Mesothelial cell of epicardium (in vitro differentiated cells): ENCODE measurements at places on chromosomes 1 and 21. TPM values are rescaled to one million over a fixed set of nuclear protein-coding genes. Genes with fewer than 3 reads are reported as not detected.

DNA sequence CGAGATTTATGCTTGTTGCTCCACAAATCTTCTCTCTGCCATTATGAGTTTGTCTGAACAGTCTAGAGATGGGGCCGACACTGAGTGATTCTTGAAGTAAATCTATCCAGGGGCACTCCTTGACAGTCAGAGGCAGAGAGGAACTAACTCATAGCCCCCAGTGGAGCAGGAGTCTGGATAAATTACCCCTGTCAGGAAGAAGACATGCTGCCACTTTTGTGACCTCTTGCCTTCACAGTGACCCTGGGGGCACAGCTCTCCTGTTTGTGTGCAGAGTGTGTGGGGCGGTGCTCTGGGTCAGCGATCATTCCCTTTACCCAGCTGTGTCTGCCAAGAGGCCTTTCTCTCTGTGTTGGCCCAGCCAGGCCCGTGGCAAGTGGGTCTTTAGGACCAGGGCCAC, 29.5 kb downstream of the PEX14 start:
- H3K27ac ChIP-seq = peak overlapping the region; percentile 57
- H3K4me3 ChIP-seq = no peak overlapping the region
- H3K36me3 ChIP-seq = no peaks in the 10 kb centered on the region

Gene ATAD3C
- total RNA-seq = 2.2 to 3.9 TPM (median 2.9 TPM) in 3 replicates

- H3K36me3 ChIP-seq = no peaks in the 10 kb centered on the region
- no peak overlapping the region for H3K4me3 ChIP-seq
- H3K27ac ChIP-seq = no peak overlapping the region
- H3K27me3 ChIP-seq = peaks cover 84% of the 10 kb centered on the region
Measured at GRCh38 chr1:3657096-3657475, 4.8 kb downstream of the TP73 start.

DNA sequence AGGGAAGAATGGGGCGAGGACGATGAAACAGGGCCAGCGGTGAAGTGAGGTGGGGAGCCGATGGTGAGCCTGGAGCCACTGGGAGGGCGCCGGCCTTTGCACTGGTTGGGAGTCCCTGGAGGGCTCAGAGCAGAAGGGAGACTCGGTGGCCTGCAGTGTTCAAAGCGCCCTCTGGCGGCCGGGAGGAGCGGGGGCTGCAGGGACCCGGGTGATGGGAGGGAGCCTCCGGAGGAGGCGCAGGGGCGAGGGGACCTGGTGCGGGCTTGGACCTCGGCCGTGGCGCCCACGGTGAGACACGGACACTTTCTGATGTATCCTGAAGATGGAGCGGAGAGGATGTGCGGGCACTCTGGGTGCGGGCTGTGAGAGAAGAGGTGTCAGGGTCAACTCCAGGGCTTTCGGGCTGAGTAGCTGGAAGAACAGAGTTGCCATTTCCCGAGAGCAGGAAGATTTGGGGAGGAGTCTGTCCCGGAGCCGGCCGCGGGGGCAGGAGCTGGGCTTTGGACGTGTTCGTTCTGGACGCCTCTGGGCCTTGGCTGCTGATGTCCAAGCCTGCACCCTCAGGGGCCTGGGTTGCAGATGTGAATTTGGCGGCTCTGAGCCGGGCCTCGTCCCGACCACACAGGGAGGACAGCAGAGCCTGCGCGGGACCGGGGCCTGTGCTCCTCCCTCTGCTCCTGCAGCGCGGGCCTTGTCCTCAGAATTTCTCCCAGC, 29.7 kb downstream of the HEYL start:
- DNase-seq = peak; percentile 78
- peaks cover 11% of the 10 kb centered on the region for H3K27me3 ChIP-seq
- H3K36me3 ChIP-seq = no peaks in the 10 kb centered on the region
- H3K4me1 ChIP-seq = peaks cover 3% of the 10 kb centered on the region
- H3K27ac ChIP-seq = no peak overlapping the region
- peak overlapping the region; percentile 46 for H3K4me3 ChIP-seq

Gene RGS13
- total RNA-seq = 1.1 to 1.8 TPM (median 1.2 TPM) in 3 replicates

GRCh38 chr1:150692720-150693119, 4.2 kb downstream of the GOLPH3L start:
- DNase-seq = no peak
- no peaks in the 10 kb centered on the region for H3K27me3 ChIP-seq
- H3K4me1 ChIP-seq = peaks cover 18% of the 10 kb centered on the region
- no peak overlapping the region for H3K4me3 ChIP-seq

GRCh38 chr1:199612976-199613774, 414.3 kb upstream of the NR5A2 start:
- no peaks in the 10 kb centered on the region for H3K27me3 ChIP-seq
- H3K27ac ChIP-seq = no peak overlapping the region
- DNase-seq = no peak
- H3K36me3 ChIP-seq = no peaks in the 10 kb centered on the region
- no peak overlapping the region for H3K4me3 ChIP-seq

Gene NBPF6
- not detected in 3 replicates for total RNA-seq

- no peak for DNase-seq
- H3K27me3 ChIP-seq = no peaks in the 10 kb centered on the region
- H3K27ac ChIP-seq = peak overlapping the region; percentile 94
- H3K36me3 ChIP-seq = peaks cover 2% of the 10 kb centered on the region
Measured at GRCh38 chr1:95233319-95233736, 682 bp upstream of the RWDD3 start.

Gene CELA2A
- not detected in 3 replicates for total RNA-seq

DNA sequence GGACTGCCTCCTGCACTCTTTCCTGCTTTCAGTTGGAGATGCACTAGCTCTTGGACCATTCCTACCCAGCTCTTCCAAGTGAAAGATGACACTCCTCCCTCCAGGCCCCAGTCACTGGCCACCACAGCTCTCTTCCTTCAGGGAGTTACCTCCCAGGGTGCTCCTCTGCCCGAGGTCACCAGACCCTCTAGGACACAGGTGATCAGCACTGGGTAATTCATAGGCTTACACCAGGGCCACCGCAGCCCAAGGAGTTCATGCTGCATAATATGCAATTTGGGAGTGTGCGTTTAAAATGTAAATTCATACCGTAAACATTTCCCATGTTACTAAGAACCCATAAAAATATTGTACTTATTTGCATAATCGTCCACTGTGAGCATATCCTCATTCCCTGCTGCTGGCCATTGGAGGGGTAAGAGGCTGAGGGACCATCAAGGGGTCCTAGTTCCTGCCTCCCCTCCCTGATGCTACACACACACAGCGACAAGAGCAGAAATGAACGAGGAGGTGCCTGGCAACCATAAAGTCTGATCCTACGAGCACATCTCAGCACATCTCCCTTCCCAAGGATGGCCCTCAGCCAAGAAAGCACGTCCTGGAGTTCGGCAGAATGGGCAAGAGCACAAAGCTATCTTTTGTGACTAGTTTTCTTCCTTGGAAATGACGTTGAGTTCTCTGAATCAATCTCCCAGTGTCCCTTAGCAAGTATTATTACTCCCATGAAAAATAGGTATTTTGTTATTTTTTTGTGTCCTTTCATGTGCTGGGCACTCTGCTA, 222.9 kb upstream of the RAB4A start:
- H3K27ac ChIP-seq = no peak overlapping the region
- peaks cover 2% of the 10 kb centered on the region for H3K4me1 ChIP-seq
- H3K27me3 ChIP-seq = no peaks in the 10 kb centered on the region

Gene ZNF648
- 0.09 to 0.23 TPM (median 0.18 TPM) in 3 replicates for total RNA-seq

Gene RNU1-3
- 3,774 to 3,945 TPM (median 3,937 TPM) in 3 replicates for total RNA-seq

DNA sequence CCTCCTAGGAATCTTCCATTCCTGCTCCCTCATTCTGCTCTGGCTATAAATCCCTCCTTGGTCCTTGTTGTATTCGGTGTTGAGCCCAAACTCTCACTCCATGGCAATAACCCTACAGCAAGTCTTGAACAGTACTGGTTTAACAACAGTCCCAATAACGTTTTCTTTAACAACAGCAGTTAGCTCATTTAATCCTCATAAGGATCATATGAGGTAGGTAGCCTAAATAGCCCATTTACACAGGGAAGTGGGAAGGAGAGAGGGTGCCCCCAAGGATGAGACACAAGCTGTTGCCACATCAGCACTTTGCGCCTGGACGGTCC, 444 bp upstream of the AGTRAP start:
- H3K36me3 ChIP-seq = no peaks in the 10 kb centered on the region
- no peaks in the 10 kb centered on the region for H3K27me3 ChIP-seq
- H3K4me1 ChIP-seq = peaks cover 27% of the 10 kb centered on the region
- peak overlapping the region; percentile 56 for H3K27ac ChIP-seq

DNA sequence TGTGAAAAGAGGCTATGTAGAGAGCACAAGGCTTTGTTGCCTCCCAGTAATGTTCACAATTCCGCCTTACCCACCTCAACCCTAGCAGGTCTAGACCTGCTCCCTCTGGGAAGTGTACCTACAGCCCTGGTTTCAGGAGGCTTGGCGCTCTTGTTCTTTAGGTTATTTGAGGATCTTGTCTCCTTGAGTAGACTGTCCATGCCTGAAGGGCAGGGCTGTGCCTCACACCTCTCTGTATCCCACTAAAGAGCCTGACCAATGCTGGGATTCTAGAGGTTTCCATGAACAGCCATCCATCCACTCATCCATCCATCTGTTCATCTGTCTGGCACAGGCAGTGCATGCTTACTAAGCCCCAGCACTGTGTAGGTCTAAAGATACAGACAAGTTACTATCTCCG, 1.0 kb downstream of the RAB7B start:
- H3K27ac ChIP-seq = no peak overlapping the region
- DNase-seq = peak; percentile 14
- H3K27me3 ChIP-seq = no peaks in the 10 kb centered on the region
- no peak overlapping the region for H3K4me3 ChIP-seq
- H3K4me1 ChIP-seq = peaks cover 23% of the 10 kb centered on the region
- no peaks in the 10 kb centered on the region for H3K36me3 ChIP-seq

Gene MMP23B
- 63.8 to 70.3 TPM (median 65.4 TPM) in 3 replicates for total RNA-seq

DNA sequence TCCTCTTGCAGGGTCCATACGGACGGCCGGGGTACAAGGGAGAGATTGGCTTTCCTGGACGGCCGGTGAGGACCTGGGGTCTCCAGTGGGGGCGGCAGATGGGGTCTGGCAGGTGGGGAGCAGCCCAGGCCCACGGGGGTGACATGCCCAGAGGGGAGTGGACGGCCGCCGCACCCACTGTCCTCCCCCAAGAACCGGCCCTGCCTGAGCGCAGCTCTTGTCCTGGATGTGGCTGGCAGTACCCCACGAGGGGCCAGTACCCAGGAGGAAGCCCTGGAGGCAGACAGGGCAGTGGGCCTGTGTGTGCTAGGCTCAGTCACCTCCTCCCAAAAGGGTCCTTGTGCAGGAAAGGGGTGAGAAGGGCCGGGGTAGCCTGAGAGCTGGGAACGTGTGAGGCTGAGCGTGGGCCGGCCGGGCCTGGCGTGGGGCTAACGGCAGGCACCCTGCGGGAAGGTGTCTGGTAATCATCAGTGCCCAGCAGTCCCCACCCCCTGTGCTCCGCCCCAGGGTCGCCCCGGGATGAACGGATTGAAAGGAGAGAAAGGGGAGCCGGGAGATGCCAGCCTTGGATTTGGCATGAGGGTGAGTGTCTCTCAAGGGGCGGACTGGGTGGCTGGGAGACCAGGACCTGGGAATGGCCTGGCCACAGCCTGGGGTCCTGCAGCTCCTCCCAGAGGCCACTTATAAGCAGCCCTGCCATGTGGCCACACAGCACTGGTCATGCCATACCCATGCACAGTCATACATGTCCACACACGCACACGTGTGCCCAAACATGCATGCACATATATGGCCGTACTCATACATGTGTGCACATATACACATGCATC, 47.2 kb downstream of the SLC19A1 start:
- no peaks in the 10 kb centered on the region for H3K27me3 ChIP-seq
- peaks cover 18% of the 10 kb centered on the region for H3K36me3 ChIP-seq
- no peak for DNase-seq
- no peaks in the 10 kb centered on the region for H3K4me1 ChIP-seq
- no peak overlapping the region for H3K27ac ChIP-seq
- no peak overlapping the region for H3K4me3 ChIP-seq

- no peak overlapping the region for H3K27ac ChIP-seq
- peaks cover 20% of the 10 kb centered on the region for H3K27me3 ChIP-seq
- no peak for DNase-seq
Measured at GRCh38 chr1:157844089-157844830, 2.7 kb upstream of the CD5L start.

DNA sequence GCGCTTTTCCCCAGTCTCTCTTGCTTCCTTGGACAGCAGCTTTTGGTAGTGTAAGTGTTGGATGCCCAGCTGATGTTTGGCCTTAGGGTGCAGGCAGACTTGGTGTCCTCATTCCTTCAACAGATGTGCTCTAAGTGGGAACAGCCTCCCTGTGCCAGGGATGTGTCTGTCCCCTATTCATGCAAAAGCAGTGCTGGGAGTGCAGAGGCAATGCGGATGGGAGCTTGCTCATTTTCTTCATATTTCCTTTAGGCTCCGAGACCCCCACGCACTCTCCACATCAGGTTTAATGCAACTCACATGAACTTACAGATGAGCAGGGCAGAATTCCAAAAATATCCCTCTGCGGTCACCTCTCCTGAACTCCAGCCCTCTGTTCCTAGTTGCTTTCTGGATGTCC, 96.1 kb downstream of the IER5 start:
- no peak overlapping the region for H3K27ac ChIP-seq
- peaks cover 9% of the 10 kb centered on the region for H3K4me1 ChIP-seq
- H3K4me3 ChIP-seq = no peak overlapping the region
- peaks cover 52% of the 10 kb centered on the region for H3K27me3 ChIP-seq
- no peaks in the 10 kb centered on the region for H3K36me3 ChIP-seq

Gene OR2T29
- not detected in 3 replicates for total RNA-seq

DNA sequence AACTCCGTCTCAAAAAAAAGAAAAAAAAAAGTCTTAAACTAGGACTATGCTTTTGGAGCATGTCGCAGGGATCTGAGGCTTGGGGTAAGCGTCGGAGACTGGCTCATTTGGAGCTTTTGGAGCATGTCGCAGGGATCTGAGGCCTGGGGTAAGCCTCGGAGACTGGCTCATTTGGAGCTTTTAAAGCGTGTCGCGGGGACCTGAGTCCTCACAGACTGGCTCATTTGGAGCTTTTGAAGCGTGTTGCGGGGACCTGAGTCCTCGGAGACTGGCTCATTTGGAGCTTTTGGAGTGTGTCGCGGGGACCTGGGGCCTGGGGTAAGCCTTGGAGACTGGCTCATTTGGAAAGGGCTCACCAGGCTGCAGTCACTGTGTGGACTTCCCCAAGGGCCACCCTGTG, 13.6 kb upstream of the TSPEAR start:
- DNase-seq = no peak
- peaks cover 10% of the 10 kb centered on the region for H3K4me1 ChIP-seq
- no peak overlapping the region for H3K4me3 ChIP-seq
- peaks cover 45% of the 10 kb centered on the region for H3K27me3 ChIP-seq

GRCh38 chr1:76659171-76659940, 207.9 kb upstream of the ST6GALNAC5 start:
- H3K27ac ChIP-seq = no peak overlapping the region
- H3K4me3 ChIP-seq = no peak overlapping the region
- peaks cover 4% of the 10 kb centered on the region for H3K27me3 ChIP-seq

Gene TRIM67
- total RNA-seq = 0.04 to 0.09 TPM (median 0.07 TPM) in 3 replicates

GRCh38 chr1:29454616-29455380, 218.5 kb downstream of the PTPRU start:
- peaks cover 41% of the 10 kb centered on the region for H3K27me3 ChIP-seq
- no peak overlapping the region for H3K4me3 ChIP-seq
- peaks cover 4% of the 10 kb centered on the region for H3K4me1 ChIP-seq
- H3K36me3 ChIP-seq = no peaks in the 10 kb centered on the region
- H3K27ac ChIP-seq = no peak overlapping the region

- H3K27ac ChIP-seq = no peak overlapping the region
- no peak for DNase-seq
- H3K4me3 ChIP-seq = no peak overlapping the region
- no peaks in the 10 kb centered on the region for H3K4me1 ChIP-seq
- no peaks in the 10 kb centered on the region for H3K36me3 ChIP-seq
- H3K27me3 ChIP-seq = no peaks in the 10 kb centered on the region
Measured at GRCh38 chr1:182279724-182280503, 111.7 kb downstream of the GLUL start.

Gene MARCKSL1
- total RNA-seq = 487 to 496 TPM (median 495 TPM) in 3 replicates

Gene MAP10
- total RNA-seq = 2.1 to 2.3 TPM (median 2.2 TPM) in 3 replicates
